Stimulated activated CD4-positive, alpha-beta T cell treated with anti-CD3 and anti-CD28 coated beads, Interleukin-15, amount 100 ng/mL, for 1 hour (primary cell): ENCODE measurements at places on chromosomes 7 and 10.

- no peak for DNase-seq
Observed at GRCh38 chr10:1548146-1548545, 189.2 kb downstream of the ADARB2 start.

- no peak for DNase-seq
Observed at GRCh38 chr7:106216923-106217542, 67.8 kb downstream of the NAMPT start.

DNA sequence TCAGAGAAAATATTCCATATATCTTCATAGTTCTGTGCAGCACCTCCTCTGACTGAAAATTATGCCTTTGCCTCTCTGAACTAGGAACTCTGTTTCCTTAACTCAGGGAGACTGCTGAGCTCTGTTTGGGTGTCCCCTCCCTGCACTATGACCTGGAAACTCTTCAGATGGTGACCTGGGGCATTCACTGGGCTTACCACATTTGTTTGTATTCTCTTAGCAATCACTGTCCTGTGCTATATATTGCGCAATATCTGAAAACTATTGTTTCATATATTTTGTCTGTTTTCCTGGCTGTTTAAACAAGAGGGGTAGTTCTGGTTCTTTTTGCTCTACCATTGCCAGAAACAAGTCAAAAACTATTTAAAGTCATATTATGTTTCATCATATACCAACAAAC is 181.8 kb upstream of the KIAA1217 start:
- DNase-seq = no peak

- no peak for DNase-seq
Observed at GRCh38 chr10:115818012-115818411, 455.0 kb downstream of the GFRA1 start.

GRCh38 chr10:77121829-77122228 is 515.8 kb downstream of the KCNMA1 start:
- DNase-seq = no peak

DNA sequence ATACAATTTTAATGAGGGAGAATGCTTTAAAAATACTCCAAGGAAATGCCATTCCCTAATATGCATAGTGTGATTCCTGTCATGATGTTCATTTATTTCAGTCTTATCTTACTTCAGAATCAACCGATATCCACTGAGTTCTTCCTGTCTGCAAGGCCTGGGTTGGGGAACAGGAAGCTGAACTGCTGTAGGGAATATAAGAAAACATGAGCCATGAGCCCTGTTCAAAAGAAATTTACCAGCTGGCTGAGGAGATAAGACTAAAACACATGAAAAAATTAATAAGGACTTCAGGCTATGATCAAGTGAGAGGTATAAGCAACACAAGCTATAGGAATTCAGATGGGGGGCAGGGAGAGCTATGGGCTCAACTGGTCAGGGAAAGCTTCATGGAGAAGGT is 184.7 kb downstream of the PLPP4 start:
- no peak for DNase-seq

- DNase-seq = no peak
Observed at GRCh38 chr7:151181011-151181431, 6.0 kb downstream of the ASB10 start.

DNA sequence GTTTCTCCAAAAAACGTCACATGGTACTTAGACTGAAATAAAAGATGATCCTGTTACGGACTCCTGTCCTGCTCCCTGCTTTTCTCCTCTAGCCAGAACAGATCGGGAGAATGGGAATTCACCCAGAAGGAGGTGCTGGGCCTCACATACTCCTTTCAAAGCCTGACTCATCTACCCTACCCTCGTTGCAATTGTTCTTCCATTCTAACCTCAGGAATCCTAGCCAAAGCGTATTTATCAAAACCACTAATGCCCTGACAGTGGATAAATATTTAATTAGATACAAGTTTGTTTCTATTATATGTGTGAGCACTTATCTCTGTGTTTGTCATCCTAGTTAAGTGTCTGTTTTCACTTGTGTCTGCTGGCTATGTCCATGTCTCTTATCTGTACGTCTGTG is 21.7 kb downstream of the ZCWPW1 start:
- DNase-seq = no peak

DNA sequence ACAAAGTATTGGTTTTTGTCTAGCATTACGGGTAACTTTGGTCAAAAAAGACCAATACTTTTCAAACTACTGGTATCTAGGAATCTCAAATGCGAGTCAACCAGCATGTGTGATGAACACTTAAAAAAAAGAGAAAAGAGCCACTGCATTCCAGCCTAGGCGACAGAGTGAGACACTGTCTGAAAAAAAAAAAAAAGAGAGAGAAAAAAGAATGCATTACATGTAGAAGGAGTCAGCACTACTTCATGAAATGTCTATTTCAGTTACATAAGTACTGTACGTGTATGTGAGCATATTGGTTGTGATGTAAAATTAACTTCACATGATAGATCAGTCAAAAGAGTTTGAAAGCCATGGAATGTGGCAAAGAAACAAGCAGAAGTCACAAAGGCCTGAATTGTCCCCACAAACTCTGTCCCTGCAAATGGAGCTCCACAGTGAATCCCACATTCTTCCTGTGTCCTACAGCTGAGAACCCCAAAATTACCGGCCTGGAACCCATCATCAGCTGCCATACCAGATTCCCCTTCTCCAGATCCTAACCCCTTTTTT is 1.6 kb downstream of the DENND11 start:
- no peak for DNase-seq

GRCh38 chr10:14124941-14125340 is 205.8 kb downstream of the FRMD4A start:
- no peak for DNase-seq

GRCh38 chr7:149817301-149817771 is 20.8 kb upstream of the ZNF862 start:
- DNase-seq = no peak

DNA sequence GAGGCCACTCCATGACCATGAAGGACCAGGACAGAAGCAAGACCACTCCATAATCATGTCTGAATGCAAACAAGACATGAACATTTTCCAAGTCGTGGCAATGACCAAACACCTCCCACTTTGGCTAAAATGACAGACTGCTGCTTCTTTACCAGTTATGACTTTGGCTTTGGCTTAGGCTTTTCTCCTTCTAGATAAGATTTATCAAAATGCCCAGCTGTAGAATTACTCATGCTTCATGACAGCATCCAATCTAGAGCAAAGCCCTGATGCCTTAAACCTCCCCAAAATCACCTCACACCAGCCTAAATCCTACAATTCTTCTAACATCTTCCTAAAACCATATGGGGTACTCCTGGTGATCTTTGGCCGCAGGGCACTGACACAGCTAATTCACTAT is 102.1 kb downstream of the VPS41 start:
- DNase-seq = no peak

GRCh38 chr10:10353326-10353868 is 664.3 kb upstream of the CELF2 start:
- no peak for DNase-seq

- DNase-seq = no peak
Observed at GRCh38 chr10:74681917-74682627, 144.3 kb upstream of the KAT6B start.

GRCh38 chr10:128068398-128069285 is 57.6 kb downstream of the MKI67 start:
- no peak for DNase-seq
